ENCODE measurements at places on chromosomes 6 and 20.

GRCh38 chr6:154463573-154464419 lies 46.7 kb downstream of the CNKSR3 start:
- no peak for DNase-seq

GRCh38 chr6:127216810-127217789 lies 49.6 kb upstream of the RNF146 start:
- DNase-seq: no peak

GRCh38 chr6:33787954-33788693 lies 806 bp downstream of the LEMD2 start:
- DNase-seq: peak; percentile 49

GRCh38 chr6:161017766-161018564 lies 26.4 kb downstream of the MAP3K4 start:
- no peak for DNase-seq

DNA sequence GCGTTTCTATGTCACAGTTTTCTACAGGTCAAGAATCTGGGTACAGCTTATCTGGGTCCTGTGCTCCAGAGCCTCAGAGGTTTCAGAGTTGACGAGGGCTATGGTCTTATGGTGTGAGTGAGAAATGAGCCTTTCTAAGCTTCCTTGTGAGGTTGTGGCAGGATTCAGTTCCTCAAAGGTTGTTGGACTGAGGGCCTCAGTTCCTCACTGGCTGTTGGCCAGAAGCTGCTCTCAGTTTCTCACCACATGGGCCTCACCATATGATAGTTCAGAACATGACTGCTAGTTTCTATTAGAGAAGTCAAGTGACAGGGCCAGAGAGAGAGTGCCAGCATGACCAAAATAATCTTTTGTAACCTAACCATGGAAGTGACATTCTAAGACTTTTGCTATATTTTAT lies 96.1 kb downstream of the NUS1 start:
- DNase-seq: no peak

DNA sequence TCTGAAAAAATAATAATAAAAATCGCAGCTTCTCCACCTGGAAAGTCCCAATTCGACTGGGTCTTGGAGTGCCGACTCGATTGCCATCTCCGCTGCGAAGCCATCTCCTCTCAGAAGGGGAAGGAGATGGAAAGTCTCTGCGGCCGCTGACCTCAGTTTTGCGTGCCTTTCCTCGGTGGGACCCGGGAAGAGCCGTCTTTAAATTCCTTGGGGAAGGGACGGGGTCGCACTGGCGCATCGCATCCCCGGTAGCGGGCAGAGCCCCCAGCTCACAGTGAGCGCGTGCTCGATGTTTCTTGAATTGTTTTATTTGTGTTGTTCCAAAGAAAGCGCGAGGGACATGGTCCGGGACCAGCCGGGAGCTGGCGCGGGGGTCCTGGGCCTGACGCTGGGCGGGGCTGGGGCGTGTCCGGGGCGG lies 270 bp upstream of the TIAM2 start:
- DNase-seq: no peak

DNA sequence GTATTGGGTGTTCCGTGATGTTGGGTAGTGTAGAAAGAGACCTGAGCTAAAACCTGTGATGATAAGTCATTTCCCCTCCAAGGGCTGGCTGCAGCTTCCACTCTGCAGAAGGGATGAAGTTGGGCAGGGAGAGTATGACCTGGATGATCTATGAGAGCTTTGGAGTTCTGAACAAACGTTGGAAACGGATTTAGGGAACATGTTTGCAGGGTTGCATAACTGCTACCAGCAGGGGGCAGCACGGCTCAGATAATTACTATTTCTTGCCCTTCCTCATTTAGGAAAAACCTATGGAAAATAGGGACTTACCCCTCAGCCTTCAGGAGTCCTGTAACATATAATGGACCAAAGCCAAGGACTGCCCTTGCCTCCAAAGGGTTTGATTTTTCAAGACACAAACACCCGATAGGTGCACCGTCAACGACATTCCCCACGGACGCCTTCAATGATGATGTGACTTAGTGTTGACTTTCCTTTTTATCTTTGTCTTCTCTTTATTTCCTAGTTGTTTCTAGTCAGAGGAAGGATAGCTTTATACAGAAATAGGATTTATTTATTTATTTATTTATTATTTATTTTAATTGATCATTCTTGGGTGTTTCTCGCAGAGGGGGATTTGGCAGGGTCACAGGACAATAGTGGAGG lies 164.9 kb upstream of the SASH1 start:
- DNase-seq: peak; percentile 6

GRCh38 chr6:86756640-86757229 lies 180.6 kb upstream of the HTR1E start:
- no peak for DNase-seq

- DNase-seq: no peak
Observed at GRCh38 chr20:3970016-3970415, 45.3 kb downstream of the RNF24 start.

GRCh38 chr6:89799756-89800155 lies 19.8 kb downstream of the MDN1 start:
- no peak for DNase-seq

- DNase-seq: no peak
Observed at GRCh38 chr6:107731422-107732319, 92.4 kb downstream of the SCML4 start.

- no peak for DNase-seq
Observed at GRCh38 chr6:6556161-6556737, 32.3 kb upstream of the LY86 start.

- DNase-seq: no peak
Observed at GRCh38 chr20:33875055-33875454, 63.9 kb downstream of the CHMP4B start.

DNA sequence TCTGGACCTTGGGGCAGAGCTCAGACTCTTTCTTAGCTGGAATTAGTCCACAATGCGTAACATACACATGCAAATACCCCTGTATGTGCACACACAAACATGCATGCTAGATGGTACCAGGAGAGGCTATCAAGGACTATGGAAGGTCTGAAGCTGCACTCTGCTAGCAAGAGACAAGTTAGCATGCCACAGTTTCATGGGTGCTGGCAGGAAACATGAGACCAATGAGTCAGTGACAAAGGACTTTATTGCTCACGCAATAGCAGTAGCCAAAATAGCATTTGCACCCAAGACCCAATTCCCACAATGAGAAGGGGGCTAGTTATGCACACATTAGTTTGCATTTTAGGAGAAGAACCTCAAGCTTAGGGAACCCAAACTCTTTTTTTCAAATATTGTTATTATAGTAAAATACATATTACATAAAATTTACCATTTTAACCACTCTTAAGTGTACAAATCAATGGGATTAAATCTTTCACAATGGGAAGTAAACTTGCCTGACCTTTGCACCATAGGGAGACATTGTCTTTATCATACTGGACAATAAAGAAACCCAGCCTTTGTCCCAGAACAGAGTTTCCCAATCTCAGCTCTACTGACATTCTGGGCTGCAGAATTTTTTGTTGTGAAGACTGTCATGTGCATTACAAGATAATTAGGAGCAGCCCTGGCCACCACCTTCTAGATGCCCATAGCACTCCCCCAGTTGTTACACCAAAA lies 69.1 kb downstream of the NRSN1 start:
- no peak for DNase-seq

DNA sequence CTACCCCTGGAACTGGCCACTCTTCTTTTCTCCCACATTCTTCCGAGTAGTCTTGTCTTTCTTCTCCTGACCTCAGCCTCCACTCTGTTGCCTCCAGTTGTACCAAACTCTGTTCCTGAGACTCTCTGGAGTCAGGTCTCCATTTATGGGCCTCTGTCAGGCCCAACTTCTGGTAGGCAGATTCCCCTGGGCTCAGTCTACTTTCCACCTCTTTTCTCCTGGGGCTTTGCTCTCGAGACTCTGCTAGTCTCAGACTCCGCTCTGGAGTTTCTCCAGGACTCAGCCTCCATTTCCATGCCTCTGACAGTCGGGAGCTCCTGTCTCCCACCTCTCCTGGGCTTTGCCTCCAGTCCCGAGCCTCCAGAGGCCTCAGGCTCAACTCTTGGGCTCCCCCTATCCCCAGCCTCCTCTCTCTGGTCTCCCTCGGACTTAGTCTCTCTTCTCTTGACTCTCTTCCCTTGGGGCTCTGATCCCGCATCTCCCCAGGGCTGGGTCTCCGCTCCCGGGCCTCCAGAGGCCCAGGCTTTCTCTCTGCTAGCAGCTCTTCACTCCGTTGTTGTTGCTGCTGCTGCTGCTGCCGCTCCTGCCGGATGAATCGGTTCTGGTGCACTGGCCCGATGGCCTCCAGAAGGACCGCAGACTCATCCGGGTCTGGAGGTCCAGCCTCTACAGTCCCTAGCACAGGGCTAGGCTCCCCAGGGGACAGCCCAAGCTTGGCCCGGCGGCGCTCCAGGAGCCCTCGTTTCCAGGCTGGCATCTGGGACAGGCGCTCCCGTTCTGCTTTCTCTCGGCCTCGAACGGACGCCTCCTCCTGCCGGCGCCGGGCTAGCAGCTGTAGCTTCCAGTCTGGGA lies 1.1 kb downstream of the PPP1R18 start:
- DNase-seq: no peak

DNA sequence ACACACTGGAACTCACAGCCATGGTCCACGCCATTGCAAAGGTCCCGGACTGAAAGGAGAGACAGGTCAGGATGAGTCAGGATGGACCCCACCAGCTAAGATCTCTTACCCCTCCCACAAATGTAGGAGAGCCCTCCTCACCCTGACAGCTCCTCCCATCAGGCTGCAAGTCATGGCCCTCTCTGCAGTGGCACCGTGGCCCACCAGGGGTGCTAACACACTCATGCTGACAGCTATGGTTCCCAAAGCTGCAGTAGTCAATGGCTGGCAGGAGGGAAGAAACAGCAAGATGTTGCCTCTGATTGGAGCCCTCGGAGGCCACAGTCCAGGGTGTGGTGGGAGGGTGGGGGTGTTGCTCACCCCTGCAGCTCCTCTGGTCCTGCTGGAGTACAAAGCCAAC lies 5.7 kb upstream of the RBPJL start:
- DNase-seq: peak; percentile 64

- peak; percentile 69 for DNase-seq
Observed at GRCh38 chr6:16319813-16320532, 81.6 kb downstream of the GMPR start.

DNA sequence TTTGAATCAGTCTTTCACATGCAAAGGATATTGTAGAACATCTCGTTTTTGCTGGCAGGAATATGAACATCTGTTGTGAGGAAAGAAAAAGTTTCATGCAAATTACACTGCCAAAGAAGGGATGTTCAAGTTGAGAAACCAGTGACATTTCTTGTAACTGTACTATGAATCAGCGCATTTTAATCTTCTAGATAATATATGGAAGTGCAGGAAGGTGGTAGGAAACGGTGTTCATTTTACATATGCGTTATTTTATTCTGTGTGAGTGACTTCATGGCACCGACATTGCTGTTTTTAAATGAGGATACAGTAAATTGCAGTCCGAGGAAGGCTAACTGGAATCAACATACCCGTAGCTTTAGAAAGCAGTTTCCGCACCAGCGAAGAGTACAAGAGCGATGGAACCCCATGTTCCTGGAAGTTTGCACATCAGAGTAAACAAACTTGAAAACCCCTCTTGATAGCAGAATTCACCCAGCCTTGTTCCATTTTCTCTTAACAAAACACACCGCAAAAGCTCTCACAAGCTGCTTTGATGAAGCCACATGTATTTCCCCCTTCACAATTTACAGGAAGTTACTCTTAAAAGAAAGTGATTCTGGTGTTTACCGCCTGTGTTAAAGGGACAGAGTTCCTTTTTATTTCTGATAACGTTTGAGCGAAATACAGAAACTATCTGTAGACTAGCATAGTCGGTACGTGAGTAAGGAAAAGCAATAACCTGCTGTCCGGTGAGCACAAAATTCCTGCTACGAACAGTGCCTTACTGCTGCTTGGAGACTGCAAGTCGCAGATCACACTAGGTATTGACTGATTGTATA lies 11.5 kb downstream of the PRDM1 start:
- DNase-seq: peak; percentile 50

- no peak for DNase-seq
Observed at GRCh38 chr6:12911427-12911826, 194.9 kb downstream of the PHACTR1 start.

- DNase-seq: no peak
Observed at GRCh38 chr6:56643379-56644089, 845 bp upstream of the DST start.
